Colonic mucosa (tissue), 4 donors: ENCODE measurements at places on chromosomes 2 and 18.

DNA sequence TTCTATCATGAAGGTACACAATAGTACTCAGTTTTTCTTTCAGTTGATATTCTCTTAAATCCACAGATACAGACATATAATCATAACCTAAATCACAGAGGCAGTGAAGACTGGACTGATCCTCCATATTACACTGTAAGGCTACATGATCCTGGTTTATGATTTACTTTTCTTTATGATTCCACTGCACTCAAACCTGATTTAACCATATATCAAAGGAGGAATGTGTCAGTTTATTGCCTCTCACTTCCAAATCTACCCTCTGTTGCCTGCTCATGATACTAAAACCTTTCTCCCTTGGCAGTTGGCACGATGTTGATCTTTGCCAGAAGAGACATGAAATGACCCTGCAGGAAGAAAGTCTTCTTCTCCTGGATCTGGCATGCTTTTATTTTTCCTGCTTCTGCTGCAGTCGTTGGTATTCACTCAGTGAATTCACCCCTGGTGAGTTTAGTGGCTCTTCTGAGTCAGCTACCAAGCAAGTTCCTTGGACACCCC is 426.4 kb downstream of the MBD2 start:
- no peaks in the 10 kb centered on the region for H3K27me3 ChIP-seq
- H3K4me3 ChIP-seq: no peak overlapping the region
- H3K36me3 ChIP-seq: no peaks in the 10 kb centered on the region
- peak; percentile 47 for DNase-seq
- H3K4me1 ChIP-seq: no peaks in the 10 kb centered on the region

DNA sequence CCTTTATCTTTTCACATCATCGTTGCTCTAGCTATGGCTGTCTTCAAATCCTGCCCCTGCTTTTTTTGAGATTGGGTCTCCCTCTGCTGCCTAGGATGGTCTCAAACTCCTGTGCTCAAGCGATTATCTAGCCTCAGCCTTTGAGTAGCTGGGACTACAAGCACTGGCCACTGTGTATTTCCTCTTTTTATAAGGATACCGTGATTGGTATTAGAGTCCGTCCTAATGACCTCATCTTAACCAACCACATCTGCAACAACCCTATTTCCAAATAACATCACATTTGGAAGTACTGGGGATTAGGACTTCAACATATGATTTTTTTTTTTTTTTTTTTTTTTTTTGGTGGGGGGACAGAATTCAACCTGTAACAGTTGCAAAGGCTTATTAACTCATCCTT is 9.1 kb downstream of the RESP18 start:
- H3K4me1 ChIP-seq: no peaks in the 10 kb centered on the region
- no peak overlapping the region for H3K4me3 ChIP-seq
- no peaks in the 10 kb centered on the region for H3K36me3 ChIP-seq
- no peaks in the 10 kb centered on the region for H3K27me3 ChIP-seq

DNA sequence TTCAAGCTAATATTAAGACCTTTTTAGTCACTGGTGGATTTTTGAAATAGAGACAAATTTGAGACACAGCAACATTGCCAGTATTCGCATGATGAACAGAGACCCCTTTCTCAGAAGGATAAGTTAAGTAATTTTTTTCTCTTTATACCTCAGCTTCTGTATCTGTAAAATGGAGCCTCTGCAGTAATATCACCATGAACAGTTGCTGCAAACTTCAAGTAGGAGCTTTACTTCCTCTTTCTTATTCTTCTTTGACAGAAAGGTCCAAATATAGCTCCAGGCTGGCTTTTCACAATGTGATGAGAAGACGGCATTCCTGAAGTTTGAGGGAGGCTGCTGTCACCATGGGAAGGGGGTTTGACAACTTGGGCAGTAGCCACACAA is 158.7 kb downstream of the TDRD15 start:
- DNase-seq: no peak
- no peak overlapping the region for H3K27ac ChIP-seq
- H3K36me3 ChIP-seq: no peaks in the 10 kb centered on the region
- no peak overlapping the region for H3K4me3 ChIP-seq
- peaks cover 4% of the 10 kb centered on the region for H3K27me3 ChIP-seq
- no peaks in the 10 kb centered on the region for H3K4me1 ChIP-seq

- no peaks in the 10 kb centered on the region for H3K27me3 ChIP-seq
- no peak overlapping the region for H3K27ac ChIP-seq
- H3K36me3 ChIP-seq: no peaks in the 10 kb centered on the region
- H3K4me3 ChIP-seq: no peak overlapping the region
- H3K4me1 ChIP-seq: peaks cover 3% of the 10 kb centered on the region
Observed at GRCh38 chr18:59852548-59852947, 47.2 kb upstream of the PMAIP1 start.
